ENCODE measurements at places on chromosomes 1 and 21. TPM values are rescaled to one million over a fixed set of nuclear protein-coding genes. Genes with fewer than 3 reads are reported as not detected.

The ICOSLG gene
- 15.1 TPM for total RNA-seq

The OR2T33 gene
- not detected for total RNA-seq

GRCh38 chr1:185478877-185479276, 161.8 kb upstream of the IVNS1ABP start:
- no peaks in the 10 kb centered on the region for H3K4me1 ChIP-seq
- no peak for DNase-seq
- no peaks in the 10 kb centered on the region for H3K36me3 ChIP-seq
- H3K27ac ChIP-seq: no peak overlapping the region

DNA sequence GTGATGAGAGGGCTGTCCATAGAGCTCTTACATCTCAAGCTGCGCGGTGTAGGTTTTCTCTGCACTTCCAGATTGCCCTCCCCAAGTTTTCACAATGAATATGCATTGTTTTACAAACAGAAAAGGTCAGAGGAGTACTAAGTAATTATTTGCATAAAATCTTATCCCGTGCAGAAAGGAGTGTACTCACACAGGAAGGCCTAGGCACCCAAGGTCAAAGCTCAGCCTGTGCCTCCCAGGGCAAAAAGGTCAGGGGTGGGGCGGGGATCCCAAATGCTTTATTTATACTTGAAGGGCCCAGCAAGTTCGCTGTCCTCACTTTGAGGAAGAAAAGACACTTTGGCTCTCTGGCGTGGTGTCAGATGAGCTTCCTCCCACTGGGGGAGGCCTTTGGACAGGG, 10.3 kb upstream of the KCNE1 start:
- H3K4me1 ChIP-seq: peaks cover 14% of the 10 kb centered on the region
- DNase-seq: no peak
- no peak overlapping the region for H3K4me3 ChIP-seq
- no peaks in the 10 kb centered on the region for H3K27me3 ChIP-seq
- H3K27ac ChIP-seq: no peak overlapping the region

The CMPK1 gene
- 116 TPM for total RNA-seq

- H3K27me3 ChIP-seq: no peaks in the 10 kb centered on the region
- H3K4me3 ChIP-seq: no peak overlapping the region
- no peaks in the 10 kb centered on the region for H3K4me1 ChIP-seq
These were observed 210.2 kb downstream of the APP start for GRCh38 chr21:25960402-25960801.

- H3K4me1 ChIP-seq: no peaks in the 10 kb centered on the region
- no peak overlapping the region for H3K27ac ChIP-seq
- H3K27me3 ChIP-seq: no peaks in the 10 kb centered on the region
- H3K36me3 ChIP-seq: no peaks in the 10 kb centered on the region
These were observed 417.5 kb downstream of the NCAM2 start for GRCh38 chr21:21415741-21416140.

The KRTAP12-1 gene
- not detected for total RNA-seq

- H3K27ac ChIP-seq: no peak overlapping the region
- H3K36me3 ChIP-seq: no peaks in the 10 kb centered on the region
- DNase-seq: no peak
- no peak overlapping the region for H3K4me3 ChIP-seq
- H3K4me1 ChIP-seq: no peaks in the 10 kb centered on the region
These were observed 28.5 kb upstream of the PAXBP1 start for GRCh38 chr21:32800056-32800455.

The ELF3 gene
- total RNA-seq: 1.1 TPM

- no peaks in the 10 kb centered on the region for H3K4me1 ChIP-seq
- H3K4me3 ChIP-seq: no peak overlapping the region
- no peak overlapping the region for H3K27ac ChIP-seq
- no peak for DNase-seq
These were observed 397.1 kb upstream of the VAMP3 start for GRCh38 chr1:7373876-7374562.

- H3K4me1 ChIP-seq: no peaks in the 10 kb centered on the region
- DNase-seq: no peak
- no peak overlapping the region for H3K27ac ChIP-seq
These were observed 146.2 kb upstream of the NFIA start for GRCh38 chr1:60936163-60936562.

The FCRL4 gene
- total RNA-seq: 0.38 TPM

The IL10RB gene
- 22.7 TPM for total RNA-seq

DNA sequence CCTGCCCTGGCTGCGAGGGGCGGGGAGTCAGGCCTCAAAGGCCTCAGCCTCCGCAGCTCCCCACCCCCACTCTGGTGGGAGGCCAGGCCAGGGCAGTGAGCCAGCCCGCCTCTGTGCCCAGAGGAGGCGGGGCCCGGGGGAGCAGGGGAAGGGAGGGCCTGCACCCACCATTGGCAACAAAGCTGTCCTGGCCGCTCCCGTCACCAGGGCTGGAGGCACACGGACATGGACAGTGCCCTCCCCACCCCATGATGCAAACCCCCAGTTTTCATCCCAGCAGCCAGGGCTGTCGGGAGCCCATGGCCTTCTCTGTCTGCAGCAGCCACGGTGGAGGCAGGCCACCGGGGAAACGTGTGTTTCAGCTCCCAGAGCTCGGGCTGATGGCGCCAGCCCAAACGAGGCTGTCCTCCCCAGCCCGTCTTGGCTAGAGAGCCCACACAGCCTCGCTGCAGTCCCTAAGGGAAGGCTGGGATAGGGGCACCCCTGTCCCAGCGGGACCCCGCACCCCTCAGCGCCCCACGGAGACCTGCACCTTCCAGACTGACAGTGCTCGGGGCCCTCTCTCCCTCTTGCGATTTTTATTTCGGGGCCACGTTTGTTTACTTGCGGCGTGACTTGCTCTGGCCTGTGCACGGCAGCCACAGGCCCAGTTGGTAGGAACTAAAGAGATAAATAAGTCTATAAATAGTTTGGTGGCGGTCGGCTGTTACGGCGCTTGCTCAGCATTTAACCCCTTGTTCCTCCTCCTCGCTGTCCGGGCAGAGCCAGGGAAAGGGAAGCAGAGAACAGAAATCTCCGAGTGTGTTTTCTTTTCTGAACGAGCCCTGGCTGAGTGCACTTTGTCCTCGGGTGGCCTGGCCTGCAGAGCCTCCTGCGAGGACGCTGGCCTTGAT, 101.8 kb downstream of the PRDM16 start:
- H3K27ac ChIP-seq: no peak overlapping the region
- H3K27me3 ChIP-seq: no peaks in the 10 kb centered on the region
- no peaks in the 10 kb centered on the region for H3K36me3 ChIP-seq
- DNase-seq: no peak

GRCh38 chr1:183810756-183811544, 6.0 kb downstream of the RGL1 start:
- no peaks in the 10 kb centered on the region for H3K27me3 ChIP-seq
- H3K36me3 ChIP-seq: no peaks in the 10 kb centered on the region
- peaks cover 32% of the 10 kb centered on the region for H3K4me1 ChIP-seq
- H3K27ac ChIP-seq: peak overlapping the region; percentile 46
- peak overlapping the region; percentile 40 for H3K4me3 ChIP-seq

DNA sequence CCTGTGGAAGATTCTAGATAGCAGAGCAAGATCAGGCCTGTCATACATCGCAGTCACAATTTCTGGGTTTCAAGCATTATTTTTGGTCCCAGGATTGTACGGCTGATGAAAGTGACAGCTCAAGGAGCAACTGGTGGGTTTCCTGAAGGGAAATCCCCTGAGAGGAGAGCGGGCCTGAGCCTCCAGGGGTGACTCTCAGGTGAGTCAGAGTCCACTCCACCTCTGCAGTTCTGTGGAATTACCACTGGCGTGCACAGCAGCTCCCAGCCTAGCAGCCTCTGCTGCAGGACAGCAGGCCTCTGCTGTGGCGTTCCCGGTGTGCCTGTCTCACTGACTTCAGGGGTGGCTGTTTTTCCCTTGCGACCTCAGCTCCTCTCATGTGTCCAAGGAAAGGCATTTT, 24.4 kb downstream of the SLC66A1 start:
- no peaks in the 10 kb centered on the region for H3K27me3 ChIP-seq
- no peak for DNase-seq
- peaks cover 3% of the 10 kb centered on the region for H3K36me3 ChIP-seq

GRCh38 chr1:180208264-180208663, 21.8 kb upstream of the LHX4 start:
- no peak overlapping the region for H3K4me3 ChIP-seq
- no peaks in the 10 kb centered on the region for H3K36me3 ChIP-seq
- no peaks in the 10 kb centered on the region for H3K27me3 ChIP-seq

DNA sequence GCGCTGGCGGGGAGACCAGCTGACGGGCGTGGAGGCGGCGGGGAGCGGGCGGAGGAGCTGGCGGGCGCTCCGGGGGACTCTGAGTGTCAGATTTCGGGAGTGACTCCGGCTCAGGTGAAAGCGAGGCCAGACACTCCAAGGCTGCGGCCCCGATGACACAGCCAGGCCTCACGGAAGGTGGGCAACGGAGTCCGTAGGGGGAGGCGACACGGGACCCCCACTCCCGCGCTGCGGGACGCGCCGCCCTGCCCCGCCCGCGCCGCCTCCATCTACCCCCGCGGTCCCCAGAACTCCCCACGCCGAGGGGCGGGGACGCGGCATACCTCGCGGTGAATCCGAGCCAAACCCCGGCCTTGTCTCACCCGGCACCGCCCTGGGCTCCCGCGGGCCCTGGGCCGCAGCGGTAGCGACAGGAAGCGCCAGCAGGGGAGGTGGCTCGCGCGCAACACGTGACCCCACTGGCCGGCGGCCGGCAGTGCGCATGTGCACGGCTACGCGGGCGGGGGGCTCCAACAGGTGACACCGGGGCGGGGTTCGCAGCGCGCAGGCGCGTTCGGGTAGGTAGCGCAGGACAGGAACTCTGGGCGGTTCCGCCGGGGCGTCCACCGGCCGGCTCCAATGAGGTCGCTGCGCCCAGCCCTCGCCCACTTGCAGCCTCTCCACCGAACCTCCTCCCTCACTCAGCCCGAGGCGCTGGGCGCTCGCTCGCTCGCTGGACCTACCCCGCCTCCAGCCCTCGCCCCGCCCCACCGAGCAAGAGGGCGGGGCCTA, at the start of gene CC2D1B:
CC2D1B (minus strand) TSS at position 460 of the 771 bp plus-strand sequence. CDS start 1,585 bp downstream, outside the sequence.
- DNase-seq: peak; percentile 94
- H3K27ac ChIP-seq: peak within 1 kb of the TSS; percentile 84
- H3K36me3 ChIP-seq: no peaks in the 10 kb centered on the region
- H3K27me3 ChIP-seq: no peaks in the 10 kb centered on the region

DNA sequence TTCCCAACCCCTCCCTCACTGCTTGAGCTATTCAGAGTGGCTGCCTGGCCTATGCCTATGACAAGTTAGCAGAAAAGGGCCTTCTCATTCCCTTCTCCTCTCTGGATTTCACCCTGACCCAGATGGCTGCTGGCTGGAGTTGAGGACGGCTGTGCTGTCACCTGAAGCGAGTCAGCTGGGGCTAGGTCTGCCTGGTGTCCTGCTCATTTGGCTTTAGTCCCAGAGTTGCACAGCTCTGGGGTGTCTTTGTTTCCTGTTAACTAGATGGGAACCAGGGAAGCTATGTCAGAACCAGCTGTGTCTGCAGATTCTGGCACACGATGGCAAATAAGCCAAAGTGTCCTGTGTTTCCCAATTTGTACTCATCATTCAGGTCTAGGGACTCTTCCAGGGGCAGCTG, 52.9 kb downstream of the CNIH3 start:
- no peaks in the 10 kb centered on the region for H3K36me3 ChIP-seq
- no peak overlapping the region for H3K27ac ChIP-seq
- no peak for DNase-seq
- H3K27me3 ChIP-seq: no peaks in the 10 kb centered on the region
- no peak overlapping the region for H3K4me3 ChIP-seq
- no peaks in the 10 kb centered on the region for H3K4me1 ChIP-seq

- H3K4me1 ChIP-seq: peaks cover 17% of the 10 kb centered on the region
- H3K27me3 ChIP-seq: no peaks in the 10 kb centered on the region
- peak overlapping the region; percentile 95 for H3K4me3 ChIP-seq
- DNase-seq: no peak
These were observed 1.3 kb downstream of the NEK7 start for GRCh38 chr1:198157847-198158725.

The PCP4L1 gene
- 3.6 TPM for total RNA-seq

DNA sequence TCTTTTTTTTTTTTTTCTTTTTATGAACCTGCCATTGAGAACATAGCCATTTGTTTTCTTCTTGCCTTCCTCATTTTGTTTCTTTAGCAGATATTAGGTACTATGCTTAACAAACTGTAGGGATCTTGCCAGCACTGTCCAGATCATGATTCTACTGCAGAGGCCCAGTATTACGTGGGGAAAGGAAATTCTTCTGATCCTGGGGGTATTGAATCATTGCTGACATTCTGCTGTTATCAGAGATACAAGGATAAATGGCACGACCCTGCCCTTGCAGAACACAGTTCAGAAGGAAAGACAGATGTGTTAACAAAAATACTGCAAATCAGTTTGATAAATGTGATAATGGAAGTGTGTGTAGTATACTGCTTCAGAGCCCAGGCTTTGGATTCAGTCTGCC, 56.2 kb downstream of the BTBD8 start:
- no peak overlapping the region for H3K4me3 ChIP-seq
- DNase-seq: no peak
- no peaks in the 10 kb centered on the region for H3K27me3 ChIP-seq
- no peaks in the 10 kb centered on the region for H3K4me1 ChIP-seq

DNA sequence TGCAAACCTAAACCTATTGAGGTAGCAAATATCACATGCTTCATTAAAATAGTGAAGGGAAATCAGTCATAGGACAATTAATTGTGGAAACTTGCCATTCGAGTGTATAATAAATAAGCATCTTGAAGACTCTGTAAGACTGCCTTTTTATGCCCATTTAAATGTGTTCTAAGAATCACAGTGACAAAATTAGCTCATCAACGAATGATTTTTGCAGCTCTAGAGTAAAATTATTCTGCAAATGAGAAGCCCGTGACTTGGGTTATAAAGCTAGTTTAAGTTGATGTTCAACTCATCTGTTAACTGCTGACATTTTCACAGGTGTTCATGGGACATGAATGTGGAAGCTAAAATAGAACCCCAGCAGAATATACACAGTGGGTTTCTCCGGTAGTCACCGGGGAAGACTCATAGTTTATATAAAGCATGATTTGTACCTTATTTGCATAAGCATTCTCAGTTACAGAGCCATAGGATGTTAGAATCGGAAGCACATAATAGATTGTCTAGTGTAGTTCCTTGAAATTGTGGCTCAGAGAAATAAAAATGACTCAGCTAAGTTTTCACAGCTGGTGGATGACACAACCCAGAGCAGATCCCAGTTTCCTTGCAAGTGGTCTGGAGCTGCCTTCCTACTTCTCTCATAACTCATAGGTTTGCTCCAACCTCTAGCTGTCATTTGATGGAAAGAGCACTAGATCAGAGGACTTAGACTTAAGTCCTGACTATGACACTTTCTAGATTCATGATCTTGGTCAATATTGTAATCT, 107.3 kb downstream of the UCHL5 start:
- no peaks in the 10 kb centered on the region for H3K27me3 ChIP-seq
- H3K27ac ChIP-seq: no peak overlapping the region
- H3K36me3 ChIP-seq: no peaks in the 10 kb centered on the region
- H3K4me1 ChIP-seq: no peaks in the 10 kb centered on the region
